Right ventricle myocardium superior (tissue), 1 donor: ENCODE measurements at places on chromosomes 16 and 17. TPM values are rescaled to one million over a fixed set of nuclear protein-coding genes. Genes with fewer than 3 reads are reported as not detected.

GRCh38 chr16:8852534-8852933 is 16.3 kb downstream of the CARHSP1 start:
- DNase-seq: no peak

DNA sequence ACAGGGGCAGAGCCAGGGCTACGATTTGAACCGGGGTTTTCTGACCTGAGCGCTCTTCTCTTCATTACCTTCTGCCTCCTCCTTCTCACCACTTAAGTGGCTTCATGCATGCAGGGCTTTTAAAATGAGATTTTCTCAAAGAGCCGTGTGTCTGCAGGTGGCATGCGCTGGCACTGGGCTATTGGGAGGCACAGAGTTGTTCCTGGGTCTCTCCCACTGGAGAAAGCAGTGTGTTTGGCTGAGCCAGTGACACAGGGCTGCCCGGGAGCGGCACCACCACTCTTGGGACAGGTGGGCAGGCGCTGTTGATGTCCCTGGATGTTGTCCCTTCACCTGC is 218.8 kb upstream of the CHMP6 start:
- no peak for DNase-seq

DNA sequence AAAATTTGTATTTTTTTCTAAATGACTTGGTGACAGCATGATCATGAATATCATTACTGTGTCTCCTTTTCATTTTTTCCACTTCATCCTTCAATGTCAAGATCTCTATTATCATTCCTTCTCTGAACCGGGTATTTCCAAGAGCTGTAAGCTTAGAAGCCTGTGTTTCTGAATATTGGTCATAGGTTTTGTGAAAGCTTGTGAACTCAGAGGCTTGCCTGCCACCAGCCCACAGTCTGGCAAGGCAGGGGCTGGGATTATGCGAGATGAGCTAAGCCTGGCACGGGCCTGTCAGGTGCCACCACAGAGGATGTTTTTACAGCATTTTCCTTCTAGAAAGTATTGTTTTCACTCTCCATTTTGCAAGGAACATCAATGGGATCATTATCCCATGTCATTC is 92.8 kb downstream of the MYH10 start:
- DNase-seq: no peak

Gene ITGA2B
- total RNA-seq: 0.62 TPM

Gene SOX9
- total RNA-seq: 10.9 TPM
